ENCODE measurements at places on chromosomes 1 and 21. TPM values are rescaled to one million over a fixed set of nuclear protein-coding genes. Genes with fewer than 3 reads are reported as not detected.

HRNR gene
- total RNA-seq = not detected

ASAP3 gene
- total RNA-seq = 3.1 TPM

ADORA3 gene
- not detected for total RNA-seq

CLIC6 gene
- total RNA-seq = 0.08 TPM

LSM10 gene
- total RNA-seq = 49.9 TPM

CAPN8 gene
- total RNA-seq = 0.45 TPM

OXCT2 gene
- total RNA-seq = 0.50 TPM

FMO5 gene
- 0.34 TPM for total RNA-seq
